ENCODE measurements at places on chromosomes 1 and 21. TPM values are rescaled to one million over a fixed set of nuclear protein-coding genes. Genes with fewer than 3 reads are reported as not detected.

- peak; percentile 14 for DNase-seq
These were observed 59.5 kb downstream of the POFUT2 start for GRCh38 chr21:45228171-45228641.

- no peak for DNase-seq
These were observed 216.0 kb downstream of the SLC35F3 start for GRCh38 chr1:234120327-234120944.

SYDE2 gene
- 47.5 TPM for total RNA-seq

DNA sequence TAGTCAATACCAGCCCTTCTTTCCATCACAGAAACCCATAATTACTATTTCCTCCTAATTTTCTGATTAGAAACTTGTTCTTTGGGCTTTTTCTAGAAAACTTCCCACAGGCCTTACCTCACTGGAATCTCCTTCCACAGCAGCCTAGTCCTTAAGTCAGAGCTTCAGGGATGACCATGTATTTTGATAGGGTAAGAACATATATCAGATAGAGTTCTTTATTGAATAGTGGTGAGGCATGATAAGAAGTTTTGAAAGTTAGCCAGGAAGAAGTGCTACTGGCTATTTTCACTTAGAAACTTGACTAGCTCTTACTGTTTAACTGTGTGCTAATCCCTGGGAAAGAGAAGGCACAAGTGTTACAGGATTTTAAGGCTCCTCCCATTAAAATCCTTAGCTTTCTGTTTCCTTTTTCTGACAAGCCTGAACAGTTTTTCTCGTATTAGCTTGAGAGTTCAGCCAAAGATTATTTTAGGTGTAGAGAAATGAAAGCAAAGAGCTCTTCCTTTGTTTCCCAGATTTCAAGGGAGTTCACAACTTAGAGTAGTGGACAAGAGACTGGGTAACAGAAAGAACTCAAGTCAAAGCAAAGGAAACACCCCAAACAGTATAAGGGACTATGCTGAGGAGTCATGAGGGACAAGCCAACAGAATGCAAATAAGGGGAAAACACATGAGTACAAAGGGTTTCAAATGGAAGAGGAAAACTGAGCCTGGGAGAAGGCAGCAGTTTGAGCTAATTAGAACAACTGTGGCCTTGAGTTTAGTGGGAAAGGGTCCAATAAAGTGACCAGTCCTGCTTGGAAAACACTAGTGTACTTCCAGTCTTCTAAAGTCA, 37.2 kb upstream of the AIM2 start:
- peak; percentile 33 for DNase-seq

SYT14 gene
- 0.70 TPM for total RNA-seq

DNA sequence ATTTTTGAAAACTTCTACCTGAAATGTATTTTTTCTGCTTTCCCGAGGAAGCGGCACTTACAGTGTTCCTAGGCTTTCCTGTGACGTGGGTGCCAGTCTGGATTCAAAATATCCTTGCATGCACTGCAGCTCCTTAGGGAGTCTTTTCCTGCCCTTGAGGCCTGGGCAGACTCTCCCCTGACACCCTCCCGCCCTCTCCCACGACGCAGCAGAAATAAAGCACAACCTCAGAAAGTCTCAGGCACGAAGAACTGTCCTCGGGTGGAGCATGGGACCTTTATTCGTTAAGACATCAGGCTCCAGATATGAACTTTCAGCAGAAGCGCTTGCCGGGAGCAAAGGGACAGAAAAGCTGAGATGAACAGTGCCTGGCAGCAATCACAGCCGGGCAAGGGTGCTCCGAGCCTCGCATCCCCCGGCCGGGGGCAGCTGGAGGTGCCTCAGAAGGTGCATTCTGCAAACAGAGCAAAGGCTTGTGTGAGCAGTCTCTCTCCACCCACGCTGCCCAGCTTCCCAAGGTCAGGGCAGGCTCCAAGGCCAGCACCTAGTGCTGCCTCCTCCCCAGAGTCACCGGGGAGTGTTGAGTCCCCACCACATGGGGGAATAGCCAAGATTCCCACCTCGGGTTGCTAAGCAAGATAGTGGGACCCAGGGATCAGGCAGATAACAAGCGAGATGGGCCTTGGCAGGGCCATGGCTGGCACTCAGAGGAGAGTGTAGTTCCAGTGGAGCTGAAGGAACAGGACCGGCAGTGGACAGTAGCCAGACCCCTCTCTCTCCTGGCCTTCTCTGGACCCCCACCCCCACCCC, 3.2 kb downstream of the TFF3 start:
- DNase-seq, result no peak

- DNase-seq, result no peak
These were observed 32.6 kb upstream of the EDN2 start for GRCh38 chr1:41517062-41517438.

DNA sequence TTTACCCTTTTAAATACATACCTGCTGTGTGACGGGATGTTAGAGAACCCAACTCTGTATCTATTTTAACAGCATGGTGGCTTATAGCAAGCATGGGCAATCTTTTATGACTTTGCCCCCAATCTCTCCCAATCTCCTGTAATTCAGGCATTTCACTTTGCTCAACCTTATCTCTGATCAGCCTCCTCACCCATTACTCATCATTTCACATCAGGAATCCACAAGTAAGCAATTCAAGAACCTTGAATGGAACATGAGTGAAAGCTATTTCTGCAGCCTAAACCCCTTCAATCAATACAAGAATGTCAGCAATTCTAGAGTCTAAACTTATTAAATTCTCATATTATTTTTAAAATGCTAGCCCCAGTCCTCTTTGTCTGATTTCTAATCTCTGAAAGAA, 199.8 kb downstream of the ST6GALNAC3 start:
- no peak for DNase-seq

SLC30A2 gene
- total RNA-seq, result 1.3 TPM

- DNase-seq, result no peak
These were observed 74.6 kb downstream of the SCCPDH start for GRCh38 chr1:246798606-246799496.

SLC6A17 gene
- total RNA-seq, result 0.06 TPM

SLAMF7 gene
- total RNA-seq, result not detected

DNA sequence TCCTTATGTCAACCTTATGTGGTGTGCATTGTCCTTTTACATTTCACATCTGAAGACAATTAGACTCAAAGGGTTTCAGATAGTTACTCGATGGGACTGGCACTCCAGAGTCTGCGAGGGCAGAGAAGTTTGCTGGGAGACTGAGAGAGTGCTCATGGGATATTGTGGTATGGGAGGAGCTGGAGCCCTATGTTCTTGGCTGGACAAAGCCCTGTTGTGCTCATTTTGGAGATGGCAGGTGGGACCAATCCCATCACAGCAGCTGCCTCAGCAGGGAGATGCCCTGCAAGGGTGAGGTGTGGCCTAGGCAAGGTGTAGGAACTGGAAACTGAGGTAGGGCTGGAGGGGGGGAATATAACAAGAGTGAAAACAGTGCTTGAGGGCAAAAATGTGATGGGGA, 43.5 kb upstream of the CRNN start:
- DNase-seq, result no peak

IQCC gene
- total RNA-seq, result 2.0 TPM

PLXNA2 gene
- 35.1 TPM for total RNA-seq

GRCh38 chr1:18058206-18058921, 49.2 kb upstream of the IGSF21 start:
- no peak for DNase-seq

GRCh38 chr21:16533692-16534407, 804.1 kb downstream of the USP25 start:
- no peak for DNase-seq

SPATA6 gene
- total RNA-seq, result 3.6 TPM

- DNase-seq, result no peak
These were observed 61.7 kb downstream of the GPR137B start for GRCh38 chr1:236204039-236204438.

GRCh38 chr1:77283701-77284425, 2.0 kb downstream of the AK5 start:
- DNase-seq, result no peak

F11R gene
- total RNA-seq, result 93.7 TPM

DNA sequence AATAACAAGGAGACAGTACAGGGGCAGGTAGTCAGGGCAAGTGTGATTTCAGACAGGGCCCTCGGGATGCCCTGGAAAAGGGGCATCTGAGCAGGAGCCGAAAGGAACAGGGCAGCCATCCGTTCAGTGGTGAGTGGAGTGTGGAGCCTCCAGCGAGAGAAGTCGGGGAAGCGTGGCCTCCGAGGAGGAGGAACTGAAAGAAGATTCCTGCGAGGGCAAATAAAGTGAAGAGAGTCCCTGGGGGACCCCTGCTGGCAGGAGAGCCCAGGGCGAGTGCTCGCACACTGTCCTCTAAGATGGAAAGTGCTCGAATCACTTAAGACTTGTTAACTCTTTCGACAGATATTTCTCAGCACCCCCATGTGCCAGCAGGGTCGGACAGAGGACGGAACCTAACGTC, 3.5 kb upstream of the UTS2 start:
- peak; percentile 36 for DNase-seq

PKNOX1 gene
- total RNA-seq, result 10.5 TPM

DNA sequence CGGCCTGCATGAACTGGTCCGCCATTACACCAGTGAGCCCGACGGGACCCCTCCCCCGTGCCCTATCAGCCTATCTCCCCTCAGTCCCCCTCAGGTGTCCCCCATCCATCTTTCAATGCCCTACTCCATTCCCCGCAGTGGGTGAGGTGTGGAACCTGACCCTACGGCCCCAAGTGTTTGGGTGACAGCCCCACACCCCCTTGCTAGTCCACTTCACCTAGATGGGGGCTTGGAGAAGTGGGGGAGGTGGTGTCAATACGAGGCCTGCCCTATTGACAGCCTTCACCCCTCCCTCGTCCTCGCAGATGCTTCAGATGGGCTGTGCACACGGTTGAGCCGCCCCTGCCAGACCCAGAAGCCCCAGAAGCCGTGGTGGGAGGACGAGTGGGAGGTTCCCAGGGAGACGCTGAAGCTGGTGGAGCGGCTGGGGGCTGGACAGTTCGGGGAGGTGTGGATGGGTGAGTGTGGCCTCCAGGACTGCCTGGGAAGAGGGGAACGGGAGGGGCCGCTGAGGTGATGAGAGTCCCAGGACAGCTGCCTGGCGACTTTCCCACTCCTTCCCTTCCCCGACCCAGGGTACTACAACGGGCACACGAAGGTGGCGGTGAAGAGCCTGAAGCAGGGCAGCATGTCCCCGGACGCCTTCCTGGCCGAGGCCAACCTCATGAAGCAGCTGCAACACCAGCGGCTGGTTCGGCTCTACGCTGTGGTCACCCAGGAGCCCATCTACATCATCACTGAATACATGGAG, 15.7 kb upstream of the HDAC1 start:
- no peak for DNase-seq

GRCh38 chr1:213982289-213982671, 5.5 kb upstream of the PROX1 start:
- no peak for DNase-seq

DNA sequence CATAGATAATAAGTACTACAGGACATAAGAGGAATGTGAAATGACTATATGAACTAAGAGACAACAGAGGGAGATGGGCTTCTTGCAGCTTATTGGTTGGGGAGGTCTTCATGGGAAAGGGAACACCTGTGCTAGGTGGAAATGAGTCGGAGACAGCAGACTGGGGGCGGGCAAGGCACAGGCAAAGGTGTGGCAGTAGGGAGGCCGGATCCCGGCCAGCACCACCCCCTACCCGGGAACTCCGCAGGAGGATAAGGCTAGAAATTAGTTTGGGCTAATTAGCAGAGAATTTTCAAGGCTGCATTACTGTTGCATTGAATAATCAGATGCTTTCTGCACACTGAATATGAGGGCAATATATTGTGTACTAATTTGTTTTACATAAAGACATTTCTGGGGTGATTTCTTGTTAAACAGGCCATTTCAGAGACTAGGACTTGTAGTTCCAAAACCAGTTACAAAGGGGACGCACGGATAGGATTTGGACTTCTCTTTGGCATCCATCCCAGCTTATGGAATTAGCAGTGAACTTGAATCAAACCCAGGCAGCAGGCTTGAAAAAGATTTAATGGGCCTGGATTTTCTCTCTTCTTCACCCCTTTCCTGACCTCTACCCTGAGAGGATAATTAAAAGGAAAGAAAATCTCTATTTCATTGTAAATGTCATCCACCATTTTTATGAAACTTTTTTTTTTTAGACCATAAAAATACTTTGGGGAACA, 2.2 kb upstream of the HUNK start:
- no peak for DNase-seq

DIPK1A gene
- total RNA-seq, result 7.7 TPM

- no peak for DNase-seq
These were observed 7.1 kb downstream of the GIPC2 start for GRCh38 chr1:78052685-78053405.

TATDN3 gene
- 20.8 TPM for total RNA-seq

DNA sequence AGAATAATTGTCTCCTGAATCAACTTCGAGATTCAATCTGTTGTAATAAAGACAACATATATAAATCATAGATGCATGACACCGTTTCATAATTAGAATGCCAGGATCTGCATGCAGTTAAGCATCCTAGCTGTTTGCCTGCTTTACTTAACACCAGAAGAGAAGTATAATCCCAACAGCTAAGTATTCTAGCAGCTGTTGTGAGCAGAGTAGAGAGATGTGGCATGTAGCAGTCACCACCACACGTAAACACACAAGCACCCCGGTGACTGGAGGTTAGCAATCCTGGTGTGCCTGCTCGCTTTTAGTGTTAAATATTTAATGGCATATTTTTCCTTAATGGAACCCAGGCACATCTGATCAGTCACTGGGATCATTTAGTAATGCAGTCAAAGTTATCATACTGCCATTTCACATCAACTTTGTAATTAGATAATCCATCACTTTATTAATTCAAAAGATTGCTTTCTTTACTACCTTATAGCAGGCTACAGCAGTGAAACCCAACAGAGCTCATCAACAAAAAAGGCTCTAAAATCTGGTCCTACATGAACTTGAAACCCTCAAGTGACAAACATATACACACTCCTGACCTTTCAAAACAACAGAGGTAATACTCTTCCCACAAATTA, 187.9 kb downstream of the SMYD3 start:
- no peak for DNase-seq

- DNase-seq, result peak; percentile 91
These were observed 6.6 kb downstream of the LIN28A start for GRCh38 chr1:26417111-26417759.

DNA sequence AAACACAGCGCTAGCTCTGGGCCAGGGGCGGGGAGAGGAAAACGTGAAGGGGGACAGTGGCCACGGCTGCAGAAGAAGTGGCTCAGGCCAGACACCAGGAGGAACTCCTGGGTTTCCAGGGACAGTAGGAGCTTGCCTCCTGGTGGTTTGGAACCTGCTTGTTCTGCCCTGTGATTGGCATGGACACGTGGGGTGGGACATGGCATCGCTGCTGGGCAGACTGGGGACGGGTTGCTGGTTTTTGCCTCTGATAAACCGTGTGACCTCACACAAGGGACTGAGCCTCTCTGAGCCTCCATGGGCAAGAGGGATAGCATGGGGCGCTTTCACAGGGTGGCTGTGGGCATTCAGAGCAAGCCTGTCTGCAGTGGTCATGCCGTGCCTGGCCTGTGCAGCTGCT, 7.5 kb upstream of the PLCH2 start:
- no peak for DNase-seq

GRCh38 chr1:48864913-48865312, 88.2 kb upstream of the BEND5 start:
- no peak for DNase-seq

GRCh38 chr1:184032306-184032929, 5.1 kb downstream of the COLGALT2 start:
- DNase-seq, result no peak

ACP6 gene
- 45.7 TPM for total RNA-seq

- DNase-seq, result no peak
These were observed 70.8 kb downstream of the EPHB2 start for GRCh38 chr1:22781483-22781882.
